HFFc6 (cell line): ENCODE measurements at places on chromosomes 2 and 18.
A peak's percentile ranks its signal among the peaks of the same experiment; 100 is the strongest.

GRCh38 chr2:58644451-58644850 is 403.3 kb upstream of the FANCL start:
- DNase-seq, result no peak

GRCh38 chr18:506264-506663 is 5.8 kb upstream of the COLEC12 start:
- no peak for DNase-seq

DNA sequence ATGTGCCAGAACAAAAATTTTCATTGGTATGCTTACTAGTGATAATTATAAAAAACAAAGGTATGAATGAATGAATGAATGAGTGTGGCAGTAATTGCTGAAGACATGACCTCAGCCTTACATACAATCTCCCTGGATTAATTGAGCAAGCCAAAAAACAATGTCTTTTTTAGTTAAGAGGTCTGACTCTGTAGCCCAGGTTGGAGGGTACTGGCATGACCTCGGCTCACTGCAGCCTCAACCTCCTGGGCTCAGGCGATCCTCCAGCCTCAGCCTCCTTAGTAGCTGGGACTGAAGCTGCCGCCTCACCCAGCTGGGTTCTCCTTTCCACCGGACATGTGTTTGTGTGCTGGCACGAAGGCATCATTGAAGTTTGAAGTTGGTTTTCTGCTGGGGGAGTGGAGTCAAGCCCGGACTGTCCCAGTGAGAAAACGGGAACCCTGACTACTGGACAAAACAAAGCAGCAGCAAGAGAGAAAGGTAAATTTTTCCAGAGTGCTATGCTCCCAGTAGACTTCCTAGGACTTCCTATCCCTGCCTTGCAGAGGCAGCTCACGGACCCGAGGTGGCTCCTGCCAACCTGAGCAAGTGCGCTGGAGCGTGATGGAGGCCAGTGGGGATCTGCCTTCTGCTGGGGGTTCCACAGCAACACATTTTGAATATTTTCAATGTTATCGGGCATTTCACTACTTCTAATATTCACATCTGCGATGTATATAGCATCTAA is 6.4 kb upstream of the IMP4 start:
- no peak for DNase-seq

GRCh38 chr2:180559771-180560170 is 420.6 kb upstream of the UBE2E3 start:
- DNase-seq, result no peak

GRCh38 chr18:61413396-61413795 is 80.2 kb downstream of the CDH20 start:
- no peak for DNase-seq

DNA sequence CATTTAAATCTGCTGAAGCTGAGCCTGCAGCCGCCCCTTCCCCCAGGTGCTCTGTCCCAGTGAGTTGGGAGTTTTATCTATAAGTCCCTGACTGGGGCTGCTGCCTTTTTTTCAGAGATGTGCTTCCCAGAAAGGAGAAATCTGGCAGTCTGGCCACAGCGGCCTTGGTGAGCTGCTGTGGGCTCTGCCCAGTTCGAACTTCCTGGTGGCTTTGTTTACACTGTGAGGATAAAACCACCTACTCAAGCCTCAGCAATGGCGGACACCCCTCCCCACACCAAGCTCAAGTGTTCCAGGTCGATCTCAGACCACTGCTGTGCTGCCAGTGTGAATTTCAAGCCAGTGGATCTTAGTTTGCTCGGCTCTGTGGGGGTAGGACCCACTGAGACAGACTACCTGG is 97.3 kb downstream of the ACAA2 start:
- DNase-seq, result no peak

DNA sequence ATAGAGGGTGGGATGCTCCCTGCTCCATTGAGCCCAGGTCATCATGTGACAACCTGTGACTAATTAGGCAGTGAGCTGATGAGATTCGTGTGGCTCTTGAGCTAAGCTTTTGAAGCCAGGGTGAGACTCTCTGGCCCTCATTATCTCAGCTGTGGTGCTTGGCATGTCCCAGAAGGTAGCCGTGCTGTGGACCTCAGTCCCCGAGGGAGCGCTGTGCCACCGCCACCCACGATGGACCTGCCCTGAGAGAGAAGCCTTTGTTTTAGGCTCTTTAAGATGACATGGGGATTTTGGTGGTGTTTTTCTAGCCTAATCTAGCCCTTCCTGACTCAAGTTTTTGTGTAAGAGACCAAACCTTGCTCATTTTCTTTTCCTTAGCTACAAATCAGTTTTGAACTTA is 66.4 kb downstream of the NEDD4L start:
- DNase-seq, result no peak

- no peak for DNase-seq
Observed at GRCh38 chr2:165793779-165794535, at the start of gene GALNT3. GALNT3 (minus strand) TSS chr2:165794247; CDS start chr2:165770700, 23,547 bp downstream.

GRCh38 chr18:24190590-24190989 is 51.7 kb downstream of the CABYR start:
- DNase-seq, result no peak

- DNase-seq, result no peak
Observed at GRCh38 chr2:79874015-79874414, 361.2 kb downstream of the CTNNA2 start.

GRCh38 chr2:208122248-208122647 is 2.1 kb downstream of the CRYGD start:
- DNase-seq, result no peak

DNA sequence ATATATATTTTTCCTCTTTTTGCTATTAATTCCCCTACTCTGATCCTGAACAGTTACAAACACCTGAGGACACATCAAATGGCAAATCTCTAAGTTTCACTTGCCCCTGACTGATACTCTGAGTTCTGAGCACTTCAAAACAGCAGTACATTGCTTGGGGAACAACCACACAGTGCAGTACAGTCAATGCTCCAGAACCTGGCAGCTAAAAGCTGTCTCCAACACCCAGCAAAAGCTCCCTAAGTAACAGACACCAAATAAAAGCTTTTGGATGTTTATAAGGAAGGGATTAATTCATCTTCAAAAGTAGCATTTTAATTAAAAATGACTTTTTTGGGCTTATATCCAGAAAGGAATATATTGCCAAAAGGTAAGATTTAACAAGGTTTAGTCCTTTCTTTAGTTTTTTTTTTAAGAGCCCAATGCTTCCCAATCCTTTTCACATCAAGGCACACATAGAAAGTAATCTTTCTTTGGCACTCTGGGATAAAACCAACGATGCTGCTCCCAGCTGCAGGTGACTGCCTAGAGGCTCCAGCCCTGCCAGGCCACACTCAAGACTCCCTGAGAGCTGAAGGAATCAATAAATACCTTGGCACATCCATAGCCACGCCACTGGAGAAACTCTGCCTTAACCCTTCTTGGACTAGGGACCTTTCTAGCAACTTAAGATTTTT is 164.9 kb upstream of the ZFP36L2 start:
- DNase-seq, result no peak

GRCh38 chr18:35245719-35246317 is 5.0 kb downstream of the ZNF397 start:
- DNase-seq, result no peak

GRCh38 chr18:63098018-63098981 is 221.3 kb downstream of the BCL2 start:
- DNase-seq, result no peak

- DNase-seq, result no peak
Observed at GRCh38 chr2:9370746-9371145, 52.6 kb downstream of the ITGB1BP1 start.

DNA sequence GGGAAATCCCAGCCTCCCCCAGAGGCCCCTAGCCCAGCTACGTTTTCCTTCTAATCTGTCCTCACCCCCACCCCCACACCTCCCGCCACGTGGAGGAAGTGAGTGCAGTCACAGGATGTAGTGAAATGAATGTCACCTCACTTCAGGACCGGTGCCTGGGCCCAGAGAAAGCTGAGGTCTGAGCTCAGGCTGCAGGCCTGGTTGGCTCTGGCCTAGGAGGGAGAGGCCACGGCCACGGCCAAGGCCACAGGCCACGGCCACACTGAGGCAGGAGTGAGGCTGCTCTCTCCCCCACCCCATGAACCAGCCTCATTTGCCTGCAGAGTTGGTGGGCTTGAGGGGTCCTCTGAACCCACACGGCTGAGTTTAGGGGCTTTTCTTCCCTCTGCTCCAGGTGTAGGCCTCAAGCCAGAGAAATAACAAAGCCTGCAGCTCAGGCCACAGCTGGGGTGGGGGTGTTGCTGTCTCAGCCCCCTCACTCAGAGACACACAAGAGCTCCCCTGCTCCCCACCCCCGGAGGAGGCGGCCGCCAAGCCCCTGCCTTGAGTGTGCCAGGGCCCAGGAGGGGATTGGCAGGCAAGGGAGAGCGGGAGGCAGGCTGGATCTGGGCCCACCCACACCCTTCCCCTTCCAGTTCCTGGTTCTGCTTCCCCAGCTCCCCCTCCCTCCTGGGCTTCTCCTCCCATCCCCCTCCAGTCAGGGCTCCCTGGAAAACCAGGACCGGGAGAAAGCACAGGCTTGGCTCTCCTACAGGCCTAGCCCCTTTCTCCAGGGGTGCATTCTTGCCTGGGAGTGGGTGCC is 27.0 kb downstream of the DNMT3A start:
- no peak for DNase-seq

GRCh38 chr2:9634133-9634532 is 3.3 kb upstream of the YWHAQ start:
- DNase-seq, result no peak

- DNase-seq, result no peak
Observed at GRCh38 chr2:147181351-147182029, 663.3 kb upstream of the ACVR2A start.

DNA sequence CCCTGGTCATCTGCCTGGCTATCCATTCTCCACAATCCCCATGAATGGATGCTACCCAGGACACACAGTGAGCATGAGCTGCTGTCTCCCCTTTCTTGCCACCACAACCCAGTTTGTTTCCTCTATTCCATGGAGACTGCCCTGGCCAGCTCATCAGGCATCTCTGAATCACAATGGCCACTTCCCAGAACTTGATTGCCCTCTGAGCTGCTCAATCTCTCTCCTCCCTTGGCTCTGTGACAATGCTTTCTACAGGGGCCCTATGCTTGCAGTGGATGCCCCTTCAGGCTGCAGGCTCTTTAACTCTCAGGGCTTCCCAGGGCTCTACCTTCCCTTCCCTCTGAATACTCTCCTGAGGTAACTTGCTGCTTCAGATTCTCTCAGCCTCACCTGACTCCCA is 14.4 kb upstream of the SLC4A5 start:
- no peak for DNase-seq

- DNase-seq, result no peak
Observed at GRCh38 chr2:174235680-174236079, 12.7 kb downstream of the OLA1 start.

- DNase-seq, result no peak
Observed at GRCh38 chr2:53945538-53945937, 25.3 kb downstream of the PSME4 start.

GRCh38 chr2:200477667-200478131 is 32.2 kb downstream of the KCTD18 start:
- no peak for DNase-seq

GRCh38 chr2:113895301-113895700 is 5.4 kb downstream of the ACTR3 start:
- DNase-seq, result no peak

DNA sequence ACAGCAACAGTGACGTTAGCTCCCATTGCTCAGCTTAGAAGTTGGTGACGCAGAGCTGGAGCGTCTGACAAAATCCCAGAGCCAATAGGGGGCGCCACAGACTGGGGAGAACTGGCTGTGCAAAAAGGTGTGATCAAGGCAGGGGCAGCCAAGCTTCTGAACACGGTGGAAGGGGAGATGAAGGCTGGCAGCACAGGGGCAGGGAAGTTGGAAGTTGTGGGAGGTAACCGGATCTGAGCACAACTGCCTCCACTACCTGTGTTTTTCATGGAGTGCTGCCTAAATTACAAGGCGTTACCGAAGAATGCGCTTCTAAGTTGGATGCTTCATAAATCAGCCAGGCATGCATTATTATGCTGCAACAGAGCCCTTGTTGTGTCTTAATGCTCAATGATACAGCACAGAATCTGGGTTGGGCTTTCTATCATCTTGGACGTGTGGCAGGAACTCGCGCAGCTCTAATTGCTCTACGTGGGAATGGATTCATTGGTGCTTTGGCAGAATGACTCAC is 370.0 kb downstream of the SLC4A3 start:
- no peak for DNase-seq

DNA sequence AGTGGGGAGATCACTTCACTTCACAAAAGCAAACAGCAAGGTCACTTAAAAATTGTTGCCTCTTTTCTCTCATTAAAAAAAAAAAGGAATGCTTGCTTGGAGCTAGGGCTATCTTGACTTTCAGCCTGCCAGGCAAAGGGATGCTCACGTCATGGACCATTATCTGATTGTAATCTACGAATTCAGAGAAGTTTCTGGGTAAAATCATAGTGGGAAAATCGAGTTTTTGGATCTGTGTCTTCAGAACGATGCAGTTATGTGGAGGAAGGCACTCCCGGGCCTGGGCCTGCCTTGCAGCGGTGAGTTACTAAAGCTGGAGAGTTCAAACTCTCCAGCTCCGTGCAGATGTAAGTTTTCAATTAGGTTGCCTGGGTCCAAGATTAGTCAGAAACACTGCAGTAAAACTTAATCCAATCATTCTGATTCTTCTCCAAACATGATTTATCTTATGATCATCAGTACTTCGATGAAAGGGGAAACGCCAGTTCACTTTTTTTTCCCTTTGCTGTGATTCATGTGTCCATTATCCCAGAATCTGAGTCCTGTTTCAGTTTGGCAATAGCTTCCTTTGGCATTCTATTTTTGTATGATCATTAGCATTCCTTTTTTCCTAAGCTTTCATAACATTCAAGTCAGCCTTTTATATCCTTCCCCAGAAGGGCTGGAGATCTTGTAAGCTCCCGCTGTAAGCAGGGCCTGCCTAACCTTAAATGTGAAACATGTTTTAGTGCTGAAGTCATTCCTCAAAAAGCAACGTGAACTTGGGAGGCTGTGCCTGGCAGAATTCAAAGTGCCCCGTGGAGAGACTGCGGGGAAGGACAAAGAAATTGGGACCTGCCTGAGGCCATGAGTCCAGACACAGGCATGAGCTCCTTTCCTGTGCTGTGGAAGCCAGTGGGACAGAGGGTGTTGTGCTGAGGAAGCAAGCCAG is 119.3 kb upstream of the TWIST2 start:
- peak; percentile 98 for DNase-seq

- DNase-seq, result no peak
Observed at GRCh38 chr2:163593982-163594381, 141.8 kb downstream of the FIGN start.

- no peak for DNase-seq
Observed at GRCh38 chr18:3016585-3017297, 3.8 kb upstream of the LPIN2 start.

DNA sequence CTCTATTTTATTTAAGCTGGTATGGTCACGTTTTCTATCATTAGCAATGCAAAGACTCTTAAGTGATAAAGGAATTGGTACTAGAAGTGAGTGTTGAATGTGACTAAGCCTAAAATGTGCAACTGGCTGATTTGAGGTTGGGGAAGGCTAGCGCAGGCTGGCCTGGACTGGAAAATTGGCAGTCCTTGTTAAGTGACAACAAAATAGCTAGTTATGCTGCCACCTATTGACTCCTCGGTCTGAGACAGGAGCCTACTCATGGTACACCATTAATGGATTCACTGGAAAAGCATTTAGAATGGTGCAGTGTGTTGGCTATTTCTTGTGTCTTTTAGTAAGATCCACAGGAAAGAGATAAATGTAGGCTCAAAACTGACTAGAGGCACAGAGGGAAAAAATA is 5.7 kb upstream of the WIPF1 start:
- peak; percentile 70 for DNase-seq

- DNase-seq, result no peak
Observed at GRCh38 chr2:146532009-146532408, 1312.8 kb upstream of the ACVR2A start.

- DNase-seq, result no peak
Observed at GRCh38 chr18:58308463-58308862, 264.4 kb downstream of the NEDD4L start.

GRCh38 chr2:189506514-189506976 is 65.3 kb downstream of the WDR75 start:
- no peak for DNase-seq

GRCh38 chr2:237892478-237892877 is 33.1 kb downstream of the RAMP1 start:
- DNase-seq, result no peak
